ENCODE measurements at places on chromosomes 2 and 18. TPM values are rescaled to one million over a fixed set of nuclear protein-coding genes. Genes with fewer than 3 reads are reported as not detected.

- DNase-seq: no peak
Observed at GRCh38 chr2:154291511-154291910, 407.0 kb upstream of the KCNJ3 start.

GRCh38 chr2:3142961-3143571 lies 234.6 kb downstream of the EIPR1 start:
- DNase-seq: no peak

The YPEL5 gene
- total RNA-seq: 120 TPM

DNA sequence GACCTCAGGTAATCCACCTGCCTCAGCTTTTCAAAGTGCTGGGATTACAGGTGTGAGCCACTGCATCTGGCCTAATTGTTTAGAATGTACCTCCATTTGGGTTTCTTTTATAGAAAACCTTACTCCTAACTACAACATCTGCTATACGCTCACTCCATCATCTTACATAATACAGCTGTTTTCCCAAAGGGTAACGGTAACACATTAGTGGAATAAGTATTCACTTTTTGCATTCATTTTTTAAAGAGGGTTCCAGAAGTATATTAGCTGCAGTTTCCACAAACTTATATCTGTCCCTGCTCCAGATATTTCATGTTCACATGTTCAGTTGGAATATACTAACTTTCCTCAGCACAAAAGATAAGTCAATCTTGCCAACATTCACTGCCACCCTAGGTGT lies 640.1 kb upstream of the FSHR start:
- DNase-seq: no peak

DNA sequence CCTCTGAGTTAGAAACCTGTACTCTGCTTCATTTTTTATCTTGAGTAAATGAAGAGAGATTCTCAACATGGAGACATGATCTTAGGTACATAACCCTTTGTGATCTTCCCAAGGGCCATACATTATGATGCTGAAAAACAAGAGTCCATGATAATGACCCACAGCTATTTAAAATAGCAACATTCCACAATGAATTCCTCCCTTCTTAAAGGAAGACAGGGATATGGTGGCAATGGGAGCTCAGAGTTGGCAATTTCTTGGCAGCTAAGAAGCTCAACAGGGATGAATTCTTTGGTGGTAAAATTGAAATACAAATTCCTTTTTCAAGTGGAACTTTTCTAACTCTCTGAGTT lies 638.5 kb downstream of the CNTNAP5 start:
- DNase-seq: no peak

- no peak for DNase-seq
Observed at GRCh38 chr2:62315476-62315875, 119.6 kb downstream of the B3GNT2 start.

The KLF7 gene
- total RNA-seq: 120 TPM

DNA sequence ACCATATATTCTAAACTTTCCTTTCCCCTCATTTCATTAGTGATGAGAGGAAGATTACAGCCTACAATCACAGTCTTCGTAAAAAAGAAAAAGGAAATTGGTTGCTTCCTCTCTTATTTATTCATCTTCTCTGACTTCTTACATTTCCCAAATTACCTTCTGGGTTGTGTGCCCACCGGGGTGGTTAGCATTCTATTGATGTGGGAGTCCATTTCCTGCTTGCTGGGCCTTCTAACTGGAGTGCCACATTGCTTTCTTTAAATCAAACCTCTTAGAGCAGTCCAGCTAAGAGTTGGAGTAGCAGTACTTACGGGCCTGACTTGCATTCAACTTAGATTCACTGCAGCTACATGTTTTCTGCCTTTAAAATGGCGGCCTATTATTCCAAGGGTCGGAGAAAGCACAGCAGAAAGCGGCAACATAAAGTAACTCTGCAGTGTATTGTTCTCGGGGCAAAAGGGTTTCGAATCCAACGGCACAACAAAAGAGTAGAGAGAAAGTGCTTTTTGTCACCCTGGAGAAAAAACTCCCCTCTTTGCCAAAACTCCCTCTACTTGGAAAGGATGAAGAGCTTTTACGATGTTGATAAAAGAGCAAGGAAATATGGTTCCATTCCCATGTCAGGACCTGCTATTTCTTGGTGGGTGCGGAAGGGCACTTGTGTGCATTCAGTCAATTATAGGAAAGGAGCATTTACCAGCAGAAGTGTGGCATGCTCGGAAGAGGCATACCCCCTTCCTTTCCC lies 110.6 kb upstream of the DLX2 start:
- DNase-seq: no peak

DNA sequence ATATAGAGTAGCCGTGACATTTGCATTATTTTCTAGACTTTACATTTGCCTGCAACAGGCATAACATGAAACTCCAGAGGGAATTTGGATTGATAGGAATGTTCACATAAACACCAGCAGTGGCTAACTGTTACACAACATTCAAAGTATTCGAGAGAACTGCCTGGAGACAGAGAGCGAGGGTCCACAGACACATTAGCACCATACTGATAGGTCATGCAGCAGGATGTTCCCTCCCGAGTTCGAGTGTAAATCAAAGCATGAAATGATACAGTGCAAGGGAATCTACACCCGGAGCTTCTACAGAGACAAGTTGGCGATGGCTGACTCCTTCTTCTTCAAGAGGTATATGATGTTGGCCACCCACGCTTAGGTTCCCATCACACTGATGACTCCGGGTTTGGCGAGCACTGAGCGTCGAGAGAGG lies 89.5 kb downstream of the COL6A3 start:
- no peak for DNase-seq

DNA sequence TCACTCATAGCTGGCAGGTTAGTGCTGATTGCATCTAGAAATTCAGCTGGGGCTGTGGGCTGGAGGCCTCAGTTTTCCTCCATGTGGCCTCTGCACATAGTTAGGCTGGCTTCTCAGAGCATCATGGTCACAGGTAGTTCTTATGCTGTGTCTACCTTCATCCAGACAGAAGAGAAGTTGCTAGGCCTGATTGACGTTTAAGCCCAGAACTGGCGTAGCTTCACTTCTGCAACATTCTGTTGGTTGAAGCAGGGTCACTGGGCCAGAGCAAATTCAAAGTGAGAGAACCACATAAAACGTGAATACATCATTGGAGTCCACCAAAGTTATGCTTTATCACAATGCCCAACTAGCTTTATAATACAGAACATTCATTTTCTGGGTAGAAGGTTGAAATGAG lies 116.0 kb downstream of the SPP2 start:
- DNase-seq: no peak

GRCh38 chr2:48250943-48251342 lies 279.0 kb upstream of the STON1 start:
- no peak for DNase-seq

GRCh38 chr2:133458280-133458679 lies 110.0 kb downstream of the NCKAP5 start:
- DNase-seq: no peak

DNA sequence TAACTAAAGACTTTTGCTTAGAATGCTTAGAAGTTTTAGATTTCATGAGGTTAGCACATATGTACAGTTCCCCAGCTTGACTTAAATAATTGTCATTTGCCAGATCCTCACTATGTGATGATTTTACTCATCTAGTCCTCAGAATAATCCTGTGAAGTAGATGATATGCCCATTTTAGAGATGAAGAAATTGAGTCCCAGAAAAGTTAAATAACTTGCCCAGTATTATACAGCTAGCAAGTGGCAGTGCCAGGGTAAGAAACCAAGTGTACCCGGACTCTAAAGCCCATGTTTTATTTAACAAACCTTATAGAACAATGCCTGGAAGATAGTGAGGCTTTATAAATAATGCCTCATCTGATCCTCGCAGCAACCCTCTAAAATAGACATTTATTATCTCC lies 28.3 kb downstream of the SPDYA start:
- DNase-seq: no peak

The AOX1 gene
- total RNA-seq: 0.80 TPM
